Memory B cell (primary cell): ENCODE measurements at places on chromosomes 4 and X.

DNA sequence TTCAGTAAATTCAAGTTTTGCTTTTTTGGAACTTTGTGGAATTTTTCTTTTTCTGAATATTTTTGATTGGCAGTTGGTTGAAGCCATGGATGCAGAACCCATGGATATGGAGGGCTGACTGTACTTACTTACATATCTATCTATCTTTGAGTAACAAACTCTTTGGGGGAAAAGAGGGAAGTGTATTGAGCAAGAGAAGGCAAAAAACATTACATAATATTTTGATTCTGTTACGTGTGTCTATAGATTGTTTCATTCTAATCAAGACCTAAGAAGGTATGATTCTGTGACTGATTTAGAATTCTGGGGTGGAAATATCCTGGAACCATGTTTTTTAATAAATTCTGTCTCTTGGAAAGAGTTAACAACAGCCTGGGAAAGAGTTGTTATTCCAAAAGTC, 31.5 kb downstream of the GRSF1 start:
- DNase-seq: no peak

- DNase-seq: no peak
Observed at GRCh38 chrX:40579900-40580536, 752 bp upstream of the ATP6AP2 start.

GRCh38 chrX:101009090-101009489, 39.6 kb downstream of the ARL13A start:
- no peak for DNase-seq

GRCh38 chrX:724256-724655, 93.7 kb downstream of the SHOX start:
- DNase-seq: no peak
